ENCODE measurements at places on chromosomes 4 and X.

GRCh38 chr4:99759988-99760387 is 56.6 kb upstream of the DAPP1 start:
- DNase-seq: no peak

DNA sequence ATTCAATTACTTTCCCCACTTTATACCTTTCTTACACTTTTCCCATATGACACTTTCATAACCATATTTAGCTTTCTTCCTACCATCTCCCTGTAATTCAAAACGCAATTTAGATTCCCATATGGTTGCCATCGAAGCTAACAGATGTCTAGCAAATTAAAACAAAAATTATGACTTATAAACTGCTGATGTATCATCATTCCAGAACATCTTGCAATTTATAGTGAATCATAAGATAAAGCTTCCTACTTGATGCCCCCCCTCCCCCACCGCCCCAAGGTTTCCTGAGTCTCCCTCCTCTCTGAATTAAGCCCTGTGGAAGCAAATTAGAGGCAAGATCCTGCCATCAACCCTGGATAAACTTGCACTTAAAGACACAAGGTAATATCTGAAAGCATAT is 5.4 kb downstream of the TSPAN5 start:
- DNase-seq: no peak

- no peak for DNase-seq
These were observed 383.2 kb downstream of the PACRGL start for GRCh38 chr4:21083413-21083812.

DNA sequence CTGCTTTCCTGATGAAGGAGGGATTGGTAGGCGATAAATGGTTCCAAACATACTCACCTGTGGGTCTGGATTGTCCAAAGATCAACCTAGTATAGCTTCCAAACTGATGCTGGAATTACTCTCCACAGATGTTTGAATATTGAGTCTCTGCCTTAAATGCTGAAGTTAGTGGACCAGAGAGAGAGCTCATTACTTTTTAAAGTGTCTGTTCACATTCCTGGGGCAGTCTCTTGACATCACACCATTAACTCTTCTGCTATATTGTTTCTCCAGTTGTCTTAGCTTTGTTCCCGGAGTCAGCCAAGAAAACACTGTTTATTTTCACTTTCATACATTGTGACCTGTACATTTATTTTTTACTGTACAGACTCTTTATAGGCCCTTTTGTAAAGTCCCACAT is 35.4 kb downstream of the ARHGEF38 start:
- no peak for DNase-seq

DNA sequence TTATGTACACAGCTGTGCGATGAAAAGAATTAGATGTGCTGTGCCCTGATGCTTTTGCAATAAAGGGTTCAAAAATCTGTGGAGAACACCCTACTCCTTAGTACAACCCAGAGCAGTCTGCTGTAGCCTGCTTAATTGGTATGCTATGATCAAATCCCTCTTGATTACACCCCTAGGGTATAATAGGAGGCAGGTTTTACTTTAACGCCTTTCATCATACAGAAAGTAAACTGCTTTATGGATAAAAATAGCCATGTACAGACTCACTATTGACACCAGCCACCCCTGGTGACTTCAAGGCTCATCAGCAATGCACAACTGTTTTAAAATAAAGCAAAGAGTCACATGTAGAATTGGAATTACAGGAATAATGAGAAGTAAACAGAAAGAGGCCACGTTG is 315.3 kb downstream of the DMD start:
- DNase-seq: no peak

GRCh38 chr4:150828159-150828558 is 186.9 kb downstream of the LRBA start:
- DNase-seq: no peak
